ENCODE measurements at places on chromosomes 6 and 20.

- DNase-seq: no peak
Observed at GRCh38 chr6:8282380-8282779, 153.0 kb downstream of the SLC35B3 start.

- no peak for DNase-seq
Observed at GRCh38 chr6:152571089-152571488, 66.1 kb downstream of the SYNE1 start.

GRCh38 chr6:4892785-4893485 is 110.9 kb downstream of the RPP40 start:
- DNase-seq: no peak

GRCh38 chr6:135814043-135814442 is 37.5 kb upstream of the PDE7B start:
- DNase-seq: no peak

- no peak for DNase-seq
Observed at GRCh38 chr6:52457096-52457495, 37.0 kb downstream of the EFHC1 start.

GRCh38 chr6:44052419-44053023 is 74.7 kb downstream of the MRPL14 start:
- DNase-seq: no peak

DNA sequence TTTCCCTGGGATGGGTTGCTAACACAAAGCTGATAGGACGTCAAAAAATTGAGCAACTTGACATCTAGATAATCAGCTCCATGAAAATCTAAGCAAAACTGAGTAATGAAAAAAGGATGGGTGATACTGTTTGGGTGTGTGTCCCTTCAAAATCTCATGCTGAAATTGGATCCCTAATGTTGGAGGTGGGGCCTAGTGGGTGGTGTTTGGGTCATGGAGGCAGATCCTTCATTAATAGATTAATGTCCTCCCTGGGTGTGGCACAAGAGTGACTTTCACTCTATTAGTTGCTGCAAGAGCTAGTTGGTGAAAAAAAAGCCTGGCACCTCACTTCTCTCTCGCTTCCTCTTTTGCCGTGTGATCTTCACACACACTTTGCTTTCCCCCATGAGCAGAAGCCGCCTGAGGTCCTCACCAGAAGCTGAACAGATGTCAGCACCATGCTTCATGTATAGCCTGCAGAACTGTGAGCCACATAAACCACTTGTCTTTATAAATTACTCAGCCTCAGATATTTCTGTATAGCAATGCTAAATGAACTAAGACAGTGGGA is 160.9 kb downstream of the FRK start:
- no peak for DNase-seq

DNA sequence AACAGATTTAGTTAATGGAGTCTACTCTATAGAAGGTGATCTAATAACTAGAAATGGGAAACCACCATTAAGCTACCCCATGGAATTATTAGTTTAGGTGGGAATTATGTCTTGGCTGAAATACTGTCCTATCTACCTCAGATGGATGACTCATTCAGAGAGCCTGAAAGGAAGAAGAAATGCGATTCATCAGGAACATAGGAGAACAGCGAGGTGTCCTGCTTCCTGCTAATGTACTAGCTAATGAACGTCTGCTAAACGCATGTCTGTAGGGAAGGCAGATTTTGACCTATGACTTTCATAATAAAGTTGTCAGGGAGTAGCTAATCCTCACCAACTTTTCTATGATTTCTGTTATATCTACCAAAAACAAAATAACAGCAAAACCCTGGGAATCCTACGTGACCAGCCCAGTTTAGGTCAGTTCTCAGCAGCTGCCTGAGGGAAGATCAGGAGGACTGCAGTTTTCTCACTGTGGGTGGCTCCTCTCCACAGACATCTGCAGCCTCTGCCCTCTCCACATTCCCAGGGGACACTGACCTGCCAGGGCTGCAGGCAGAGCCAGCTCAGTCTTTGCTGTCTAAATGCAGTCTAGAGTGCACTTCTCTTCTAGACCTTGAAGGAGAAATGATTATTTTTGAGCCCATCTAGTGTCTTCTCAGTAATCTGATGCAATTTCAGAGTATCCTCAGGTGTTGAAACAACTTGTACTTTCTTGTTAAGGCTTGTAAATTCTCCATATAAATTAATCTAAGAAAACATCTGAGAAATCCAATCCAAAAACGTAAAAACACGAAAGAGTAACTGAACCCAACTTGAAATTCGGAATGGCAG is 18.1 kb upstream of the SFT2D1 start:
- no peak for DNase-seq

DNA sequence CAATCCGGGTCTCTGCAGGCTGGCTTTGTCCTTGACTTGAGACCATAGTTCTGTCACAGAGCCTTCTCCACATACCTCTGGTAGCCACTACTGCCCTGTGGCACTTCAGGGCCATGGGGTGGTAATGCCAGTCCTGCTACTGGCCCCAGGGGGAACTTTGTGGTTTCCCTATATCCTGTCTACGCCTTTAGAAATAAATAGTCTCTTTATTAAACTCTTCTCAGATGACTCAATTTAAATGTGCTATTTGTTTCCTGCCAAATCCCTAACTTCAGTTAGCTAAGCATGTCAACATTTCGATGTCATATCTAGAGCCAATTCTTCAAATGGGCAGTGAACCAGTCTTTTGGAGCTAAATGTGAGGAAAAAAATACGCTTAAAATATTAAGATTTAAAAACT is 60.1 kb downstream of the SEL1L2 start:
- DNase-seq: no peak

DNA sequence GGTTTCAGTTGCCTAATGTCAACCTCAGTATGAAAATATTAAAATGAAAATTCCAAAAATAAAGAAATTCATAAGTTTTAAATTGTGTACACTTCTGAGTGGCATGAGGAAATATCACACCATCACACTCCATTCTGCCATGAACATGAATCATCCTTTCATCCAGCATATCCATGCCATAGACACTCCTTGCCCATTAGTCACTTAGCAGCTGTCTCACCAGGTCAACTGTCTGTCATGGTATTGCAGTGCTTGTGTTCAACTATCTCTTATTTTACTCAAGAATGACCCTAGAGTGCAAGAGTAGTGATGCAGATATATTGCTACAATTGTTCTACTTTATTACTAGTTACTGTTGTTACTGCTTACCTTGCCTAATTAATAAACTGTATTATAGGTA is 712.4 kb downstream of the EPHA7 start:
- no peak for DNase-seq

GRCh38 chr20:62616728-62617621 is 25.3 kb upstream of the SLCO4A1 start:
- DNase-seq: peak; percentile 67

GRCh38 chr6:111894272-111894671 is 21.0 kb upstream of the FYN start:
- no peak for DNase-seq

DNA sequence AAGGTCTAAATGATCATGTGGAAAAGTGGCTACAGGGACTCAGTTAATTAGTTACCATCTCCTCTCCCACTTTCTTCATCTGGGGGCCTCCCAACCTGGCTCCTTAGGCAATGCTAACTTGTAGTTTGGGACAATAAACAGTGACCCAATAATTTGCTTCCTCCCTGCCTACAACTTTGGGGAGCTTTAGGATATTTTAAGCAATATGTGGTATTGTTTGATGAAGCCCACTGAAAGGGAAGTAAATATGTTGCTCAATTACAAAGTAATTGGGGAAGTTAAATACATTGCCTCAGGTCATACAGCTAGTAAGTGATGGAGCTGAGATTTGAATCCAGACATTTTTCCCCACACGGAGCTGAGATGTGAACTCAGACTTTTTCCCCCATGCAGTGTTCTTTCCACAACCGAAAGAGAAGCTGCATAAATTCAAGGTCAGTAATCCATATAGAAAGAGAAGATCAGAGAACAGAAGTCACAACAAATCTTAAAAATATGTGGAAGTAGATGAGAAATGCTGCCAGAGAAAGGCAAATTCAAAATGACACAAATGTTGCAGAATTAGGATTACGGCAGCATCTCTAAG is 26.6 kb downstream of the ZHX3 start:
- no peak for DNase-seq

GRCh38 chr6:88548891-88549505 is 382.9 kb upstream of the CNR1 start:
- DNase-seq: no peak

- DNase-seq: no peak
Observed at GRCh38 chr20:63100926-63101699, 94.3 kb upstream of the BHLHE23 start.

DNA sequence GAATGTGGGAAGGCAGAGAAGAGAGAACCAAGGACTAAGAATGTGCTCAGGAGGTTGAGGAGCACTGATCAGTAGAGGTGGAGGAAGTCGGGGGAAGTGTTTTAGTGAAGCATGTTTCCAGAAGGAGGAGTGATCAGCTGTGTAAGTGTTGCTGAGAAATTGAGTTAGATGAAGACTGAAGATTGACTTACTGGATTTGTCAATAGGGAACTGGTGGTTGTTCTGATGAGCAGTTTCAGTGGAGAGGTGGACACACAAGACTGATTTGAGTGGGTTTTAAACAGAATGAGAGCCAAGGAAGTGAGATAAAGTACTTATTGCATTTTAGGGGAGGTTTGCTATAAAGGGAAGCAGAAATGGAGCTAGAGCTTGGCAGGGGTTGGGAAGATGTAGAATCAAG is 182.6 kb downstream of the CDKAL1 start:
- no peak for DNase-seq

- DNase-seq: no peak
Observed at GRCh38 chr20:49479785-49480184, 2.7 kb downstream of the KCNB1 start.

DNA sequence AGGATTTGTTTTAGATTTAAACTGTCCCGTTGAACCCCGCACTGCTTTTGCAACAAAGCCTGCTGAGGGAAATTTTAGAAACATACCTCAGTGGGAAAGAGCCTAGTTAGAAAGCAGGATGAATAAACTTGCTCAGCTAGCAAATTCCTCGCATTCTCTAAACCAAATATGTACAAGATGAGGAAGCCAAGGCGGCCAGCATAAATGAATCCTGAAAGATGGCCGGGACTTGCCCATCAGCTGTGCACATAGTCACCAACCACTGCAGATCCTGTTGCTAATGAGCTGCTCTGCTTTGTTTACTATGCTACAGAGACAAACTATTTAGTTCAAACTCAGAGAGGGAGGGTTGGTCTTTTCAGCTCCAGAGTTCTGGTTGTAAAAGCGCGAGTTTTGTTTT is 49.0 kb downstream of the TMEM170B start:
- DNase-seq: no peak
